Right renal pelvis (tissue), 4 donors: ENCODE measurements at places on chromosomes 1 and 21. TPM values are rescaled to one million over a fixed set of nuclear protein-coding genes. Genes with fewer than 3 reads are reported as not detected.

GRCh38 chr1:114167226-114167625 is 13.6 kb upstream of the SYT6 start:
- no peak for DNase-seq

DNA sequence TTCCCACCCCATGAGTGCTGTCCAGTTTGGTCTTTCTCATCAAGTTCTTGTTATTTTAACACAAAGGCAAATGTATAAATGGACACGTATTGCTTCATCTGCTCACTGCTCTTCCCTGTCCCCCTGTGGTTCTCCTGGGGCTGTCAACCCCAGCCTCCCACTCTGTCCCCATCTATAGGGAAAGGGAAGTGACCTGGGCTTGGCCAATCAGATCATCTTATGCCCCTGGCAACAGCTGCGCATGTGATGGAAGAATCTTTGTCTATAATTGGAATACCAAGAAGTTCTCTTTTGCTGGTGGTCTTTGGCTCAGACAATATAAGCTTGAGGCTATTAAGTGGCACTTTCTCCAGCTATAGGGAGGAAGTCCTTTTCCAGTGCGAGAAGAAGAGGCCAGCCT is 4.7 kb upstream of the CCSAP start:
- no peak for DNase-seq

DNA sequence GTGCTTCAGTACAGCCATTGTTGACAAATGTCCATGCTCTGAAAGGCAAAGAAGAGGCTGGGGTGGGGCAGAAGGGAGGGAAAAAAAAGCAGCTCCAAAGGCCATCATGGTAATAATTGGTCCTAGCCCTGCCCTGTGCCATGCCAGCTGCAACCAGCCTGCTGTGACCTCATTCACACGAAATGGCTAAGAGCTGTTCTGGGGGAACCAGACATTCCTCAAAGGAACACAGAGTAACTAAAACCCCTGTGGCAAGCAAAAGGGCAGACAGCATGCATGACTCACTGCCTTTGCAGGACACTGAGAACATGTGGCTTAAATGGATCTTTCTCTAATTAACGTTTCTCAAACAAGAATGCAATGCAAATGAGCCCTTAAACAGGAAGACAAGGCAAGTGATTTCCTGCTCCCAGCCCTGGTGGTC is 42.3 kb downstream of the STYXL2 start:
- no peak for DNase-seq

Gene RIPPLY3
- 1.8 TPM for polyA plus RNA-seq

Gene MARK1
- 9.2 TPM for polyA plus RNA-seq

Gene ARPC5
- polyA plus RNA-seq = 176 TPM
